ENCODE measurements at places on chromosomes 11 and 22.

DNA sequence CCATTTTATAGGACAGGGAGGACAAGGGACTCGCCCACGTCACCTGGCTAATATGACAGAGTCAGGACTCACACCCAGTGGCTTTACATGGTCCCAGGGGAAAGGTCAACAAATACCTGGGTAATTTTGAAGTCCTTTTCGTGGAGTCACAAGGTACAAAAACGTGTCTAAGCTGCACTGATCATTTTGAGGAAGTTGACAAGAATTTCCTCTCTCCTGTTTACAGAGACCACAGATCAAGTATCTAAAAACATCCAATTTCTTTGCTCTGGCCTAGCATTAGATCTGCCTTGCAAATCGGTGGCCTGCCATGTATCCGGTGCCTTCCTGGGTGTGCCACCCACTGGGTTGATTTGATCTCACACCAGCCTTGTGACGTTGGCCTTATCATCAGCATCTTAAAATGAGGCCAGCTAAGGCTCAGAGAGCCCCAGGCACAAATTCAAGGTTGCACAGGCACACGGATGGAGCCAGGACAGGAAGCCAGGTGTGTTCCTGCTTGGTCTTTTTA lies 17.6 kb downstream of the GDPD5 start:
- DNase-seq: no peak
- H3K4me1 ChIP-seq: no peaks in the 10 kb centered on the region
- no peak overlapping the region for H3K4me3 ChIP-seq
- no peaks in the 10 kb centered on the region for H3K36me3 ChIP-seq

DNA sequence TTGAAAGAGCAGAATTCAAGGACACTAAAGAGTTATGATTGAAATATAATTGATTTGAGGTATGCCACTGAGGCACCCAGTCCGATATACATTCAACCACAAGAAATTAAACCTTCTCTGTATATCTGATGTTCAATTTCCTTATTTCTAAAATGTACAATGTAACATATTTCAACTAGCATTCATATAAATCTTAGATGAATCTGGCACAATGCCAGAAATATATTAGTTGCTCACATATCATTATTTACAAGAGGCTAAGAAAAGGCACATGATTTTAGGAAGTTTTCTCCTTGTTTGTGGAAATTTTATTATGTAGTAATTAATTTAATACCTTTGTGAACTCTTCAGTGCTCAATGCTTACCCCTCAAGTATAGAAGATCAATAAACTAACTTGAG lies 532.3 kb downstream of the KCNA4 start:
- no peaks in the 10 kb centered on the region for H3K4me1 ChIP-seq
- no peak overlapping the region for H3K27ac ChIP-seq
- no peaks in the 10 kb centered on the region for H3K36me3 ChIP-seq
- H3K4me3 ChIP-seq: no peak overlapping the region
- DNase-seq: no peak

DNA sequence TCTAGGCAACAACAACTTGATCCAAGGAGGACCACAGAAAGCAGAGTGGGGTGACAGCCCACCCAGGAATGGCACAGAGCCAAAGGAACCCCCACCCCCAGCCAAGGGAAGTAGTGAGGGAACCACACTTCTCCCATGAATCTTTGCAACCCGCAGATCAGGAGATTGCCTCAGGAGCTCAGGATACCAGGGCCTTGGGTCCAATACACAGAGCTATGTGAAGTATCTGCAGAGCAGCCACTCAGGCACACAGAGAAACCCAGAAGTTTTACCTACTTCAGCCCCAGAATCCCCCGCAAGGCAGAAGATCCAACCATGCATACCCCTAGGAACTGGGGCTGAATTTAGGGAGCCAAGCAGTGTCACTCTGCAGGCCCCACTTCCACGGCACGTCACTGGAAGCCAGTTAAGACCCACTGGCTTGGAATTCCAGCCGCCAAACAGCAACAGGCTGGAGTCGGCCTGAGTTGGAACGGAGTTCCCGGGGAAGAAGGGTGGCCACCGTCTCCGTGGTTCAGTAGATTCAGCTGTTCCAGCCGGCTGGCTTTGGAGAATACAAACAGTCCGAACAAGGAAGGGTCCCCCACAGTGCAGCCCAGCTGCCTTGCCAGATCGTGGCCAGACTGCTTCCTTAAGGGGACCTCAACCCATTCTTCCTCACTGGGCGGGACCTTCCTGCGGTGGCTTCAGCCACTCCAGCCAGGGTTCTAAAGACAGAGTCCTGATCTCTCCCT lies 174.1 kb downstream of the TTC28 start:
- H3K27me3 ChIP-seq: no peaks in the 10 kb centered on the region
- no peak overlapping the region for H3K4me3 ChIP-seq
- H3K27ac ChIP-seq: no peak overlapping the region
- DNase-seq: no peak
- no peaks in the 10 kb centered on the region for H3K36me3 ChIP-seq

DNA sequence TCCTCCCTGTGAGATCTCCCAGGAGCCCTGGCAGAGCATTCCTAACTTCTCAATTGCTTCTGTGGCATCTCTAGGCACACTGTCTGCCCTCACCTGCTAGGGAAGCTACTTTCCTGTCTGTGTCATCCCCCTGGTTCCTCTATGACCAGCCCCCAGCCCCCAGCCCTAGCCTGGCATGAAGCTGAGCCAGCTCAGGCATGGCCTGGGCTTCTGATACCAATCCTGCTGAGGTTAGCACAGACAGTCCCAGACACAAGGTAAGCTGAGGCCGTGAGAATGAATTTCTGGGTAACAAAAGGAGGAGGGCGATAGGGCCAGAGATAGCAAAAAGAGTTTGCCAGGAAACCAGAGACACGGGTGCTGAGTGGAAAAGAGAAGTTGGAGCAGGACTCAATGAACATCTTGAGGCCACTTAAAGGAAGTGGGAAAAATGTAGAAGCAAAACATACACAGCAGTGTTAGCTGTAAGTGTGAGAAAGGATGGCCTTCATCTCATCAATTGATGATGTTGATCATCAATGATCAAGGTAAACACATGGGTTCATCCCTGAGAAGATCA lies 87.6 kb upstream of the PICALM start:
- no peak overlapping the region for H3K4me3 ChIP-seq
- H3K36me3 ChIP-seq: no peaks in the 10 kb centered on the region
- no peak overlapping the region for H3K27ac ChIP-seq

- peaks cover 10% of the 10 kb centered on the region for H3K4me1 ChIP-seq
- no peaks in the 10 kb centered on the region for H3K27me3 ChIP-seq
- H3K36me3 ChIP-seq: peaks cover 2% of the 10 kb centered on the region
- no peak for DNase-seq
- H3K4me3 ChIP-seq: no peak overlapping the region
These were observed 3.9 kb downstream of the TAGLN start for GRCh38 chr11:117203069-117203407.

- no peaks in the 10 kb centered on the region for H3K27me3 ChIP-seq
- H3K4me3 ChIP-seq: no peak overlapping the region
- peak overlapping the region; percentile 90 for H3K27ac ChIP-seq
- peaks cover 4% of the 10 kb centered on the region for H3K4me1 ChIP-seq
These were observed 38.3 kb upstream of the MYH9 start for GRCh38 chr22:36425977-36426523.

Data from mesendoderm (in vitro differentiated cells).